Caki2 (cell line): ENCODE measurements at places on chromosomes 13 and 19.

GRCh38 chr19:17718947-17719711, at the start of gene MAP1S:
MAP1S (plus strand) TSS chr19:17719480; CDS start chr19:17719503, 23 bp downstream.
- peak; percentile 73 for DNase-seq

- DNase-seq, result peak; percentile 15
These were observed 460.3 kb upstream of the KLHL1 start for GRCh38 chr13:70568571-70568970.

GRCh38 chr13:113448545-113448884, 4.8 kb downstream of the ADPRHL1 start:
- DNase-seq, result no peak

DNA sequence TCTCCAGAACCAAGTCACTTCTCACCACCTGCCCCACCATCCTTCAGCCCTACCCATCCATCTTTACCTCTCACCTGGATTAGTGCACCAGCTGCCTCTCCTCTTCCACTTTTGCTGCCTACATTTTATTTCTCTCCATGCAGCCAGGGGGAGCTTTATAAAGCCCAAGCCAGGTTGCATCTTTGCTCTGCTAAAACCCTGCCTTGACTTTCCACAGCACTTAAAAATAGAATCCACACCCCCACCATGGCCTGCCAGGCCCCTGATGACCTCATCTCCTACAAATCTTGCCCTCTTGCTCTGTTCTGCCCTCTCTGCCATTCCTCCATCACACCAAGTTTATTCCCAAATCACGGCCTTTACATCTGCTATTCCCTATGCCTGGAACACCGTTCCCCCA, 1.8 kb downstream of the HOOK2 start:
- no peak for DNase-seq

- DNase-seq, result peak; percentile 99
These were observed 11.4 kb downstream of the FUT6 start for GRCh38 chr19:5827891-5828660.

DNA sequence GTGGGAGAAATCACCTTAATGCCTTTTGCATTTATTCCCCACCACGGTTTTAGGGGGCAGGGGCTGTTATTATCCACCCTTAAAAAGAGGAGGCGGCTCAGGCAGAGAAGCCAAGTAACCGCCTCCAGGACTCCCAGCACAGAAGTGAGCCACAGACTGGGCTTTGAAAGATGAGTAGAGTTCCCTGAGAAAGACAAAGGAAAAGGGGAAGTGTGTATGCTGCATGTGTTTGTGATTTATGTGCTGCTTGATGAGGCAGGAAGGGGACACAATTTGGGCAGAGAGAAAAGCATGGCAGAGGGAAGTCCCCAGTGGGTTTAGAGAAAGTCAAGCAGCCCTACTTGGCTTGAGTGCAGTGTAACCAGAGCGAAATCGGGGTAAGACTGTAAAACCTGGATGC, 85.0 kb downstream of the DOCK9 start:
- DNase-seq, result no peak

- no peak for DNase-seq
These were observed at the start of gene ATP12A for GRCh38 chr13:24680258-24680920. ATP12A (plus strand) TSS chr13:24680408; CDS start chr13:24680744, 336 bp downstream.

GRCh38 chr19:15633082-15633835, 7.4 kb upstream of the CYP4F3 start:
- DNase-seq, result no peak

DNA sequence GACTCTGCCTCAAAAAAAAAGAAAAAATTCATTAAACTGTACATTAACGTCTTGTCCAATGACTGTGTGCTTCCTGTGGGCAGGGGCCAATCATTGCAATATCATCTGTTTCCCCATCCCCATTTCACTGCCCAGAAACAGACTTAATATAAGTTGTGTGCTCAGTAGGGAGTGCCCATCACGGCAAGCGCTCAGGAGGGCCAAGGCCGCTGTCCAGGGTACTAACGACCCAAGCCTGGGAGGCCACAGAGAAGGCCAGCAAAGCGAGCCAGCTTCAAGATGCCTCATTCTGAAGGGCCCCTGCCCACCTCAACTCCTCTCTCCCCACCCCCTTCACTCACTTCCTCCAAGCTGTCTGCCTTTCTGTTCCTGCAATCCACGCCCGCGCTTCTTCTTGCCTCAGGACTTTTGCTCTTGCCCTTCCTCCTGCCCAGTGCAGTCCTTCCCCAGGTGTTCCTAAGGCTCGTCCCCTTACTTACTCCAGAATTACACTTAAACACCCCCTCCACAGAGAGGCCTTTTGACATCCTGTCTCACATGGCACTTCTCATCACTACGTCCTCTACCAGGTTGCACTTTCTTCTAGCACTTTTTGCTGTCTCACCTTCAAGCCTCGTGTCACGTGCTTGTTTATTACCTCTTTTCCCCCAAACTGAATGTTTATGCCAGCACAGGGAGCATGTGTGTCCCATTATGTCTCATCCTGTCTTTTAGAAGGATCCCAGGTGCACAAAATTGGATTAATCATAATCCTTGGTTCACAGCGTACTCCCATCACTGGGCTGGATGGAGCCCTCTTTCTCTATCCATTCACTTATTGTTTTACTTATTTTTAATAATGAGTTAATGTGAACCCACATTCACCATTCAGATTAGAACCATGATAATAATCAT, 11.3 kb upstream of the POU2F2 start:
- peak; percentile 38 for DNase-seq

GRCh38 chr19:36032251-36033104, at the start of gene CLIP3:
CLIP3 (minus strand) TSS chr19:36032873; CDS start chr19:36032357, 516 bp downstream.
- DNase-seq, result peak; percentile 54

DNA sequence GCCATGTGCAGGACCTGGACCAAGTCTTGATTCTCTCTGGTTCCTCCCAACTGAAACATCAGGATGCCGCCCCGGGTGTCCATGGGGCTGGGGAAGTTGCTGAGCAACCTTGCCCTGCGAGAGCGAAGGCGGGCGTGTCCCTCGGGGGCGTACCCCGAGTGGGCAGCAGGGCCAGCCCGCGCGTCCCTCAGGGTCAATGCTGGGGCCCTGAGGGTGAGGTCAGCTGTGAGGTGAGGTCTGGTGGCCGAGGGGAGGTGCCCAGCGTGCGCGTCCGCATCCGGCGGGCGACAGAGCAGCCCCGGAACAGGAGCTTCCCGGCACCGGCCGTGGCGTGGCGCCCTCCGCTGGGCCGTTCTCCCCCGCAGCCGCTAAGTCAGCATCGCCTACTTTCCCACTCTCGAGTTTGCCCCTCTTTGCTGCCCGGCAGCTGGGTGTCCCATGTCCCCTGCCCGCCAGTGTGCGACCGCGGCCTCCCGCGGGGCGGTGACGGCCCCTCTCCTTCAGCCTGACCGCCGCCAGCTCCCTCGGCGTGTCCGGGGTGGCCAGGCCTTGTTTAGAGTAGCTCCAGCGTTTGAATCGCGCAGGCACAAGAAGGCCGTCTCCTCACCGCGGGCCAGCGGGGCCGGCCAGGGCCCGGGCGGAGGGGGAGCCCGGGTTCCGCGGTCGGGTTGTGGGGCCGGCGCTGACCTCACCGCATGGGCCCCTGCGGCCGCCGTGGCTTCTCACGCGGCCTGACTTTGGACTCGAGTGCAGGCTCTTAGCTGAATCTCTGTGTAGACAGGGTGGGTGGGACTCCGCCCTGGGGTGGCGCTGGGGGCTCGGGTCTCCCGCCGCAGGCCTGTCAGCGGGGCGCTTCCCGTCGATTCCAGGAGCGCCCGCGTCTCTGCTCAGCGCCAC, 33.0 kb downstream of the GJA3 start:
- peak; percentile 76 for DNase-seq

DNA sequence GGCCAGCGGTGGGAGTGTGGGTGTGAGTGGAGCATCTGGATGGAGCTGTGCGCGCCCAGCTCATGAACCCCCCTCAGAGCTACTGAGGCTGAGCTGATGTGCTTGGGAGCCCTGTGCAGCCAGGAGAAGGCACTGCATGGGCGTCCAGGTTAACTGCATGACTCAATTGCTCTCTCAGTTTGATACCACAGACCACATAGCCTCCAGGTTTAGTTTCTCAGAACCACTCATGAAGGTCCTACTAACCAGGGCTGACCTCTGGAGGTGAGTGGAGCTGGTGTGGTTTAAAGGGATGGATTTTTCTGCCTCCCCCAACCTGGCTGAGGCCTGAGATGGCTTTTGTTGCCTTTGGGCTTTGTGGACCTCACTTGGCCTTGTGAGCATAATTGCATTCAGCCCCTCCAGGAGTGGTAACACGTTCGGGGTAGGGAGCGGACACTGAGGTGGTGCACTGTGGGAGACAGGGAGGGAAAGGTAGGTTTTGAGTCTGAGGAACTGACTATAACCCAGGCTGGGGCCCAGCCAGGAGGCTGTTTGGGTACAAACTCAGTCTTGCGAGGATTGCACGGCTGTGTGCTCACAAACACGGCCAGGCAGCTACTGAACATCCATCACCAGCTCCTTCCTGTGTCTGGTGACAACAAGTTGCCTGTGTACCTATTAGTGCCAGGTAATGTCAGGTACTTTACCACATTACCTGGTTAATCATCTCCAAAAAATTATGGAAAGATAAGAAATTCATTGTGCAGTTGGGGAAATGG, 97.5 kb downstream of the RGCC start:
- no peak for DNase-seq

DNA sequence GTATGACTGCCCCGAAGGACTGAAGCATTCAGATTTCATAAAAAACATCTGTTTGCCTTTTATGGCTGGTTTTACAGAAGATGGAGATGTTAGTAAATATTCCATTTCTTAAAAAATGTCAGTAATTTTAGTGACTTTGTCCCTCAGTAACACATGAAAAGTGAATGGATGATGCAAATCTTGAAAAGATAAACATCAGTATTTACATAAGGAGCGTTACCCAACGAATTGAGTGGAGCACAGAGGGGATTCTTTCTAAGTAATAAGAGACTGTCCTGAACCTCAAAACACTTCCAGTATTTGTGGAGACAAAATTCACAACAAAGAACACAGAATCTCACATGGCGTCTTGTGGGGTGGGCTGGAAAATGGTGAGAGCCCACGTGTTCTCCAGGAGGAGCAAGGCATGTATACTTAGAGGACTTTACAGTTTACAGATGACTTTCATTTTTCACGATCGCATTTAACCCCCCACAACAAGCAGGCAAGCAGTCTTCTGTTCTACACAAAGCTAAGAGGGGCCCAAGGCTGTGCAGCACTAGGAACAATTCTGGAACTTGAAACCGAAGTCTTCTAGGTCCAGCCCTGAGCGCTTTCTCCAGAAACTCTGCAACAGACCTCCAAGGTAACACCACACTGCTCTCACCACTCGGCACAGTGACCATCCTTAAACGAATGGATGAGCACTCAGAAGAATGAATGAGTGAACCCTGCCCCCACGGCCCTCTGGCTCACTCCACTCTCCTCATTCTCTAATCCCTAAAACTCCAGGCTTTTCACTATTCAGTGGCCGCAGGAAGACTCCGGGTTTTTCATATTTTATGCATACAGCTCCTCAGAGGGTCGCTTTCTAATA, 709.8 kb downstream of the UQCRFS1 start:
- no peak for DNase-seq

DNA sequence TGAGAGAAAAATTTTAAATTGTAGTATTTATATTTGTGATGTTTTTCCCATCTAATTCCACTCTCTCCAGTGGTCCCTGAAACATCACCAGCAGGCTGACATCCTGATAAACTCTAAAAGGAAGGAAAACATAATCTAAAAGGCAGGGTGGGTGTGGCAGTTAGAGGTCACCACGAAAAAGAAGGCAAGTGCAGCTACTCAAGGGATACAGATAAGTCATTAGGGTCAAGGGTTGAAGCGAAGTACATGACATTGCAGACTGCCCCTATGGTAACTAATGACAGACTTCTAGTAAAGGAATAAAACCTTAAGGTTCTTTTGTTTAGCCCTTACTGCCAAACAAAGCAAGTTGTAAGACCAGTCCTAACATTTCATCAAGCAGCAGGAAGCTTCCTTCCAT, 6.0 kb upstream of the NEK3 start:
- DNase-seq, result no peak

- DNase-seq, result no peak
These were observed 58.1 kb upstream of the UBL3 start for GRCh38 chr13:29908416-29909080.
